ENCODE measurements at places on chromosomes 4 and X.

GRCh38 chr4:76984788-76985211, 35.2 kb downstream of the SEPTIN11 start:
- no peak for DNase-seq

GRCh38 chr4:83783215-83783614, 247.3 kb downstream of the GPAT3 start:
- no peak for DNase-seq

- no peak for DNase-seq
Measured at GRCh38 chrX:9865804-9866472, 79.7 kb downstream of the SHROOM2 start.

DNA sequence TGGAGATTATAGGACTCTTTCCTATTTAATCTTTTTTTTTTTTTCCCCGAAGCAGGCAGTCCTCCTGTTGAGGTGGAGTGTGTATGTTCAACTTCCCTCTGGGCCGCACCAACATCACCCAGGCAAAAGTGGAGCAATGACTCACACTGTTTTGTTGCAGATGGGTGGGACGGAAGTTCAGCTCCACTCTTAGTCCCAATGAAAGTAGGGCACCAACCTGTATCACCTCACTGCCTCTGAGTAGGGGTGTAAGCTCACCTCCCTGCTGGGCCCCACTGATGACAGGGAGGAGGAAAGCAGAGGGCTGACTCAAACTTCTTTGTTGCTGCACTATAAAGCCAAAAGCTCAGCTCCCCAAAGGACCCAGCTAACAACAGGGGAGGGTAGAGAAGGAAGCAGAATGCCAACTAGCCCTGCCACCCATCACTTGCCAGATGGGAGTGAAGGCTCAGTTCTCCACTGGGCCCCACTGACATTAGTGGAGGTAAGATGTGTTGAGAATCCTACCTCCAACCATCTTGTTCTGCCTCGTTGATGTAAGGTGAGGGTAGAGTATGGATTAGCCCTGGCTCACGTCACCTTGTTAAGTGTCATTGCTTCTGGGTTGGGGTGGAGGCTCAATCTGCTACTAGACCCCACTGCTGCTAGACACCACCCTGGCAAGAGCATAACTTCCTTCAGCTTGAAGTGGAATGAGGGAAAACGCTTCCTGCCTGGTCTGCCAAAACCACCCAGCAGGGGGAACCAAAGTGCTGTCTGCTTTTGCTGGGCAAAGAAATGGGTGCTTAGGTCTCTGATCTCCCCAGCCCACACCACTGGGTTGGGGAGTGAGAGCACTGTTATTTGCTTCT, 14.1 kb downstream of the RPS6KA3 start:
- DNase-seq = peak; percentile 73

- peak; percentile 51 for DNase-seq
Measured at GRCh38 chrX:153687121-153688039, at the start of gene SLC6A8. Gene SLC6A8 (plus strand): TSS chrX:153687926. CDS start chrX:153688575, 649 bp downstream.

DNA sequence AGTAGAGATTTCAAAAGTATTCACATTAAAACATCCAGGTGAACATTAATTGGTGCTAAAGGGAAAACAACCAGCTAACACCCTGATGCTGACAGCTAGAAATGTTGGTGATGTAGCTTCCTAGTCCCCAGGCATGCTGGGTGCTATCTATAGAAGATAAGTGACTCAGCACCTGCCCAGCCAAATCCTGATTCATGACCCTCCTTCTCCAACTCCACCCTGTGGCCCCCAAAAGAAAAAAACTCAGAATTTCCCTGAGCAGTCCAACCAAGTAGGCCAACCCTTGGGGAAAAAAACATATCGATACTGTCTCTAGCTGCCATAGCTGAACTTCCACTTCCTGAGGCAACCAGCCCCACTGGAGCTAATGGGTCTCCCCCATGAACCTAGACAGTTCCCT, 197.6 kb upstream of the KLF3 start:
- no peak for DNase-seq

DNA sequence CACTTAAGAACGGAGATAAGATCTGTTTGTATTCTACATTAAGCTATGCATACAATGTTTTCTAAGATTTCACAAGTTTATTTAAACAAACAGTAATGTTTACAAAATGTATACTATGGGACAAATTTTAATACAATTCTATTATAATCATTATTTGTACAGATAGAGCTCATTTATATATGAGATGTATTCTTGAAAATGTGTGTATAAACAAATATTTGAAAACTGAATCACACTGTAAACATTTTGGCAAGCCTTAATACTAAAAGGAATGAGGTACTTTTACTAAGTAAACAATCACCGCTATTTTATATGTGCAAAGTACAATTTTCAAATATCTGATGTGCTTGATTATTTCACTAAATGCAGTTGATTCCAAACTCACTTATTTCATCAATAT, 119.2 kb upstream of the MAB21L2 start:
- DNase-seq = no peak

DNA sequence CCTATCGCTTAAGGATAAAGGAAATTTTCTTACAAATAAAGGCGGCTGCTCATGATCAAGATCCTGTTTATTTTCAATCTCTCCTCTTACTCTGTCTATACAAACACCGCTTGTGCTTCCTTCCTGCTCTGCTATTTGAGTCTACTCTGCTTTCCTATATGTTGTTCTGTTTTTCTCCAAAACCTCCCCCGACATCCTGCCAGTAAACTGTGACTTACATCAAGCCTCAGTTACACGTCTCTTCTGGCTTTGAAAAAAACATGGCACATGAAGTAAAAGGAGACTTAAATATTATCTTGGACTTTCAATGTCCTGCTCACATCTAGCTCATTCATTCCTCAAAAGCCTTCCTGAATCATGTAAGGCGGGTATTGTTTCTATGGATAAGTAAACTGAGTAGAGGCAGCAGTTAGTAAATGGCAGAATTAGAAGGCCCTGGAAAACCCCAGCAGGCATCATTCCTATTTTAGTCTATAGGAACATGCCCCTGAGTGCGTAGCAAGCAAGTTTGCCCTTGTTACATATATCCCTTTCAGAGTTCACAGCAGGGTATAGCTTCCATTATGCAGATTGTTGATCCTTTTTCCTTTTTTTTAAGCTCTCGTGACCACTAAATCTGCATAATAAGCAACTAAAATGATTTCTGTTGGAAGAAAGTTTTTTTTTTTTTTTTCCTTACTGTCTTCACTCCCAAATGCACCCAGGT, 280.1 kb downstream of the RAPGEF2 start:
- DNase-seq = no peak

DNA sequence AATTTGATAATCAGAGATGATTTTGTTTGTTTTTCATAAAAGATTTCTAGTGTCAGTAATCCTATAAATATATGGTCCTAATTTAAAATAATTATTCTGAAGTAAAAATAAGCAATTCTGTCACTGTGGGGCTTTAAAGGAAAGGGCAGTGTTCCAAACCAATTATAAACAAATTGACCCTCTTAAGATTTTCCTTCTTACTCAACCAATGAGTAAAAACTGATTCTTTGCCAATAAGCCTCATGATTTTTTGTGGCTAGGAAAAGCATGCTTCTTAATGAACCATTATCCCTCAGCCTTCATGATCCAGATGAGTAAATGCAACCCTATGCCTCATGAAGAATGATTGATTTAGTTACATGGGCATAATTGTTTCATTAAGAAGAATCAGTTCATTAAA, 1010.4 kb downstream of the ADGRL3 start:
- no peak for DNase-seq

- no peak for DNase-seq
Measured at GRCh38 chr4:118746251-118746919, 61.2 kb downstream of the METTL14 start.

DNA sequence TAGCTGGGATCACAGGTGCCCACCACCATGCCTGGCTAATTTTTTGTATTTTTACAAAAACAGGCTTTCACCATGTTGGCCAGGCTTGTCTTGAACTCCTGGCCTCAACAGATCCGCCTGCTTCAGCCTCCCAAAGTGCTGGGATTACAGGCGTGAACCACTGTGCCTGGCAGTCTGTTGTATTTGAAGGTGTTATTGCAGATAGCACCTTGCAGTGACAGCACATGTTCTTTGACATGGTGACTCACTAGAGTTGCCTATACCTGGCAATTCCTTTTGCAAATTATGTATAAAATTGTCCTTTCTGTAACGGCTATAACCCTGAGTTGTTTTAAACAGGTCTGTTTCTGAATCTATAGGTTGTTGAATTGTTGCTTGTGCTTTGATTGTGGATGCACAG, 7.9 kb downstream of the OGT start:
- DNase-seq = no peak

GRCh38 chrX:68894513-68895340, 65.9 kb downstream of the EFNB1 start:
- peak; percentile 29 for DNase-seq

DNA sequence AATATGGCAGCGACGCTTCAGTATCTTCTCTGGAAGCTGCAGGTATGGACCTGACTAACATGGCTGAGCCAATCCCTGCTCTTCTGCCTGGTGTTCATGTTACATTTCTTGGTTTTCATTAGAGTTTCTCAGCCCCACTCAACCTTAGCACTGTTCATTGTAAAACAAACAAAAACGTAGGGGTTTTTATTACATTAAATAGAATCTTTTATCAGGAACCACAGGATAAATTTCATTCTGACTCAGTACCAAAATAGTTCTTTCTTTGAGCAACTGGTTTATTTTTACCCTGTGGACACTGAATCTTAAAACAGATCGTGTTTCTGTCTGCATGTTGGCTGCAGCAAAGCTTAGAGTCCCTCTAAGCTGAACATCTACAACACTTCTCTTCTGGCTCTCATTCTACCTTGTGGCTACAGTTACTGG, 27.1 kb downstream of the FHIP1A start:
- no peak for DNase-seq

DNA sequence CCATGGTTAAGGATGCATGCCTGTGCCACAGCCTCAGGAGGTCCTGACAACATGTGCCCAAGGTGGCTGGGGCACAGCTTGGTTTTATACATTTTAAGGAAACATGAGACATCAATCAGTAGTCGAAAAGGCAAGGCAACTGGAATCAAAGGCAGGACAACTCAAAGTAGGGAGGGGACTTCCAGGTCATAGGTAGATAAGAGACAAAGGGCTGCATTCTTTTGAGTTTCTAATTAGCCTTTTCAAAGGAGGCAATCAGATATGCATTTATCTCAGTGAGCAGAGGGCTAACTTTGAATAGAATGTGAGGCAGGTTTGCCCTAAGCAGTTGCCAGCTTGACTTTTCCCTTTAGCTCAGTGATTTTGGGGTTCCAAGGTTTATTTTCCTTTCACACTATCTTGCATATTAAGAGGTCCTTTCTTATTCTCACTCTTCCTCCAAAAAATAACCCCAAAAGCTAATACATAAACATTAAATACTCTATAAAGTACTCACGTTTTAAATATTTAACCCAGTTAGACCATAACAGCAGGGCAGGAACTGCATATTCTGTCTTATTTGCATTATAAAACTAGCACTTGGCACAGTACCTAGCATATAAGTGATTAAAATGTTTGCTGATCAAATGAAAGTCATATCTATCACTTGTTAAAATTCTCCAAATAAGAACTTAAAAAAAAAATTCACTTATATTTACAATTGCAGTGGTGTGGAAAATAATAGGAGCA, 36.3 kb upstream of the UGT8 start:
- DNase-seq = no peak

DNA sequence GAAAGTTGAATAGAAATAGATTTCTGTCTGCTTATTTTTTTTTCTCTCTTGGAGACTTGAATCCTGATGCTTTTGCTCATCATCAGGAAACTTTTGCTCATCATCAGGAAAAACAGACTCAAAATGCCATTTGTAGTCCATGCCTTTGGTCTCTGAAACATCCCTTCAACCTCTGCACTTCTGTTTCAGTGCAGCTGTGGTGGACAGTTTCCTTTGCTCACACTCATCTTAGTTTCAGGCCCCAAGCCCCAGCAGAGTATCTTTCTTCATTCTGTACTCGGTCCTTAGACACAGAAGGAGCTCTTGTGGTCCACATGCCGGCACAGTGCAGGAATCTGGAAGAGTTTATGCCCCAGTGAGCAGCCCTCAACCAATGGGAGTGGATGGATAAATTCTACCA, 337.9 kb downstream of the PPP3CA start:
- DNase-seq = no peak

DNA sequence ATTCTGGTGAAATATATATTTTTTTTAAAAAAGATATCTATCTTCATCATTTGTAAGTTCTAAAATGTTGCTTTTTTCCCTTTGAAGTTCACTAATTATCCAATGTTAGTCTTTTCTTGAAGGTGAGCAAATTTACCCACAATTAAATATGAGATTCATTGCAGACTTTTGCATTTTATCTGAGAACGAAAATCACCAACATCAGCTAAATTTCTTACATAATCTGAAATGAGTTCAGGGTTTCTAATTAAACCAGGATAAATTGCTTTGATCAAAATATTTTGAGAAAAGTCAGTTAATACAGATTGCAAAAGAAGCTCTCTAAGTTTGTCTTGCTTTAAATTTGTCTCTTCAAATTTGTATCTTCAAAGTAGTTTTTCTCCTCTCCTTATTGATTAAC, 486.4 kb upstream of the FSTL5 start:
- DNase-seq = no peak

- no peak for DNase-seq
Measured at GRCh38 chrX:100685284-100685996, 41.4 kb downstream of the SRPX2 start.

- no peak for DNase-seq
Measured at GRCh38 chr4:24932515-24933225, 19.8 kb upstream of the CCDC149 start.

- DNase-seq = peak; percentile 15
Measured at GRCh38 chr4:1370321-1371124, 23.5 kb downstream of the UVSSA start.

DNA sequence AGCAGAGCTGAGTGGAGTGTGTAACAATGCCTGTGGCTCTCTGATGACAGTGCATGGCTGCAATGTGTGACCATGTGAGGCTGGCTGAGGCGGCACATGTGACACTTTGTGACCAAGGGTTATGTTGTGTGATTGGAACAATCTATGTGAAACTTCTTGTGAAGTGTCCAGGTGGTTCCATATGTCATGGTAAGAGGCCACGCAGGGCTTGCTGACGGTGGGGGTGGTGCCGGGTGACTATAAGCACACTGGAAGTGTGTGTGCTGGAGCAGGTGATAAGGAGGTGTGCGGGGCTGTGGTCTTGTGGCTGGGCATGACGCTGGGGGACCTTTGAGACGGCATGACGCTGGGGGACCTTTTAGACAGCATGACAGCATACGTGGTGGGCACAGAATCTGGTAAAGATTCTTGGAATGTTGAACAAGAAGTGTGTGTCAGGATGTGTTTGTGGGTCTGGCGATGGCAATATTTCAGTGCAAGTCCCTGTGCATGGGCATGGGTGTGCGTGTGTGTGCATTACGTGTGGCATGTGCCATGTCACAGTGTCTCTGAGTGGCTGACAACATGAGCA, 7.4 kb upstream of the HDAC6 start:
- no peak for DNase-seq

- DNase-seq = no peak
Measured at GRCh38 chr4:136731025-136731424, 801.3 kb downstream of the PCDH18 start.

GRCh38 chr4:33725861-33726260, 2518.5 kb downstream of the ARAP2 start:
- no peak for DNase-seq

Measured in activated naive CD8-positive, alpha-beta T cell treated with anti-CD3 and anti-CD28 coated beads, Interleukin-2, amount 10 ng/mL, durations not matched to agents 7 days and 5 days (primary cell).